Activated CD8-positive, alpha-beta T cell treated with anti-CD3 and anti-CD28 coated beads, Interleukin-2, amount 10 ng/mL, durations not matched to agents 7 days and 5 days (primary cell): ENCODE measurements at places on chromosomes 2 and 18.

DNA sequence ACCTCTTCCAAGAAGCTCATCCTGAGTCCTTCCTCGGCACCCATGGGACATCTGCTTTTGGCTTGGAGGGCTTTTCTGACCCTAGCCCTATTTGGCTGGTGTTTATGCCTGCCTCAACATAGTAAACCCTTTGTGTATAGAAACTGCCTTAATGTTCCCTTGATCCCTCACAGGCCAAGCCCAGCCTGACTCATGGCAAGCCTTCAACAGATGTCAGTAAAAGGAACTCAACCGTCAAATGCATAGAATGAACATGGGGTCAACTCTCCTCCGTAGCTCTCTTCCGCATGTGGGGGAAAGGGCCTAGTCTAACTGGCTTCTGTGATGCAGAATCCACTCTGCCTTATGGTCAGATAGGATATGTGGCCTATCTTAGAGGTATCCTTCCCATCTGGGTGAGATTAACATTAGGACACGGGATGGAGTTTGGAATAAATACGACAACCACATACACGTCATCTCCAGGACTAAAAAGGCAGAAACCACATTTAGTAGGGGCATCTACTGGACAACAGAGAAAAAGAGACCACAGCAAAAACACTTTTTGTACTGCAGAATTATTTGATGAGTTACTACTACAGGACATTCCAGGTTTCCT is 2.5 kb upstream of the NPAS2 start:
- no peak for DNase-seq

GRCh38 chr2:230891509-230891908 is 26.8 kb downstream of the ITM2C start:
- no peak for DNase-seq

- no peak for DNase-seq
These were observed 42.3 kb upstream of the FAM136A start for GRCh38 chr2:70344195-70344594.

DNA sequence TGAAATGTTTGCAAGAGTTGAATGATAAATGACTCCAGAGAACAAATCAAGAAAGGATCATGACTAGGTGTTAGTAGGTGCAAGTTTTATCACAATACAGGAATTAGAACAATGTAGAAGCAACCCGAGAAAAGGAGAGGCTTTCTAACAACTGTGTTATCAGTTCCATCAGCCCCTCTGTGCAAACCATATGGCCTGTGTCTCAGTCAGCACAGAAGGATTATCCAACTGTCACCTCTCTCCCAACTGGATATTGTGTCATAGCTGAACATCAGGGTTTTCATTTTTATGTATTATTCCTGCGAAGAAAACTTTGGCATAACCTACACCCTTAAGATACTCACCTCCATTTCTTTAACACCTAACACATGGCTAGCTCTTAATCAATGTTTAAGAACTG is 321.6 kb upstream of the RND3 start:
- no peak for DNase-seq

DNA sequence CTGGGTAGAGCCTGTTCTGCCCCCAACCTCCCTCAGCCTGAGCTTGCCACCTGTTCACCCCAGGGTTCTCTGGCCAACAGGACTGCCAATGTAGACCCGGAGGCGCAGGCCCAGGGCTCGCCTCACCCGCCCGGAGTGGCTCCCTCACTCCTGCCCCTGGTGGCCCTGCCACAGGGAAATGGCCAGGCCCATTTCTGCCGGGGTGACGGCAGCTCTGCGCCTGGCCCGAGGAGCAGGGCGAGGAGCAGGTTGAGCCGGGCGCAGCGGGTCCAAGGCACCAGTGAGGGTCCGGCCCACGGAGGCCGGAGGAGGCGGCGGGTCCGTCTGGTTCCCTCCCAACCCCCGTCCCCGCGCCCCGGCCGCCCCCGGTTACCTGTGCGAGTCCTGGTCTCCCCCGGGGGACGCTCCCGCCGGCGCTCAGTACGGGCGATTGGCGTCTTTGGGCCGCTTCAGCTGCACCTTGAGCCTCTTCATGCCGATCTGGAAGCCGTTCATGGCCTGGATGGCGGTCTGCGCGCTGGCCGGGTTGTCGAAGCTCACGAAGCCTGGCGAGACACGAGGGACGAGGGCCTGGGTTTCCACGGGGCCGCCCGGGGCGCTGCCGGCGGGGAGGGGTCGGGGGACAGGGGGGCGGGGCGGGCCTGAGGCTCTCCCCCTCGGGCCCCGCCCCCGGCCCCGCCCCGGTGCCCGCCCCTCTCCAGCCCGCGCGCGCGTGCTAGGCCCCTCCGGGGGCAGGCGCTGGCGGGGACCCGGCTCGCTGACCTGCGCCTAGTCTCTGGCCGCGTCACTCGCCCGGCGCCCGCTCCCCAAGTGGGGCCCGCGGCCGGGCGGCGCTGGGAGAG is 312.0 kb downstream of the CELF4 start:
- no peak for DNase-seq

- DNase-seq: no peak
These were observed 2082.3 kb upstream of the CELF4 start for GRCh38 chr18:39647627-39648534.

DNA sequence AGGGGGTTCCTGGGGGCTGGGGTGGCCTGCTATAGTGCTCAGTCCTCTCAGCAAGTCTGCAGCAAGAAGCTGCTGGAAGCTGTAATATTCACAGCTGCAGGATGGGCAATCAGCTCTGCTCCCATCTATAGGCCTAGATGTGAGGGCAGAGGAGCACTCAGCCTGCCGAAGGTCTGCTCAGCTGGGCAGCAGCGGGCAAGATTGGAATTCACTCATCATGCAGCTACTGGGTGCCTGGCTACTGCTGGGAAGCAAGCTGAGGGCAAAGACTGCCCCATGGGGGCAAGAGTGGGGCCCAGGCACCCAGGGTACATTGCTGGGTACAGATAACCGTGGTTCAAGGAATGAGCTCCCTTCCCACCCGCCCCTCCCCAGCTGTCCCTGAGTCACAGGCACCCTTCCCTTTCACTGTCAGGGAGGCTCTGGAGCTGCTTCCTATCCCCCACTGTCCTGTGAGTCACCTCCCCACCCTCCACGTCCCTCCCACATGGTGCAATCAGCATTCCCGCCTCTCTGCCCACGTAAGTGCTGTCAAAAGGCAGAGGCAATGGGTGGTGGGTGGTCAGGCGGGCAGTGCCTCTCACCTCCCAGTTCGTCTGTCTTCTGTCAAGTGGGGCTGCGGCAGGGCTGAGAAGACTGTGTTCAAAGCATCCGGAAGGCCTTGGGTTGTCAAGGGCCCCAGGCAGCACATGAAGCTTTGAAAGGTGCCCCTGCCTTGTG is 169.2 kb downstream of the TRIM43 start:
- DNase-seq: no peak

DNA sequence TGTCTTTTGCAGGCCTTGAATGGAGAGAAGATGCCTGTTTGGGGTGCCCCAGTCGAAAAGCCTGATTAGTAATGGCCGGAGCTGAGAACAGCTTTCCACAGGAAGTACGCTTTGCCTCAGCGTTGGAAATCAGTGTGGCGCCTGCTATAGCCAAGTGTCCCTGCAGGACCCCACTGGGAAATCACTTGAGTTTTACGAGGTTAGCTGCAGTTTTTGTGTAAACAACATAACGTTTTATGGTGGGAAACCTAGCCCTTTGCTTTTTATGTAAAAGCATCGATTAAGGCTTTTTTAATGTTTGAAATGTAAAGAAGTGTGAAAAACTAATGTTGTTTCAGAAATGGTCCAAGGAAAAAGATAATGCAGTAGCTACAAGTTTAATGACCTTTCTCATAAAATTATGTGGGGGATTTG is 234.2 kb downstream of the TTC32 start:
- DNase-seq: no peak

- DNase-seq: no peak
These were observed 108.4 kb upstream of the MCFD2 start for GRCh38 chr2:47024046-47024445.

GRCh38 chr2:42810971-42811811 is 18.8 kb upstream of the HAAO start:
- peak; percentile 62 for DNase-seq

DNA sequence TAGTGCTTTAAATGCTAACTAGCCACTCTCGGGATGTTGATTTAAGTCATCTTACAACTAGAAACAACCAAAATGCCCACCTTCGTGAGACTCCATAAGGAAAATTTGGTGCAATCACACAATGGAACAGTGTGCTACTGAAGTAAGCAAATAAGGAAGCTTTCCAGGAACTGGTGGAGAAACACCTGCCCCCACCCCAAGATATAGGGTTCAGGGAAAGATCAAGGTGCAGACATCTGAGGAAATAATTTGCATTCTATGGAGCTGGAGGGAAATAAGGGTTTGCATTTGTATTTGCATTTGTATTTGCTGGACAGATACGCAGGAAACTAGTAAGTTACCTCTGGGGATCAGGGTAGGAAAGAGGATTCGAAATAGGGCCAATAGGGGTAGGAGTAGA is 90.9 kb downstream of the ACAA2 start:
- no peak for DNase-seq

GRCh38 chr2:176158855-176159662 is 2.0 kb downstream of the HOXD3 start:
- no peak for DNase-seq

DNA sequence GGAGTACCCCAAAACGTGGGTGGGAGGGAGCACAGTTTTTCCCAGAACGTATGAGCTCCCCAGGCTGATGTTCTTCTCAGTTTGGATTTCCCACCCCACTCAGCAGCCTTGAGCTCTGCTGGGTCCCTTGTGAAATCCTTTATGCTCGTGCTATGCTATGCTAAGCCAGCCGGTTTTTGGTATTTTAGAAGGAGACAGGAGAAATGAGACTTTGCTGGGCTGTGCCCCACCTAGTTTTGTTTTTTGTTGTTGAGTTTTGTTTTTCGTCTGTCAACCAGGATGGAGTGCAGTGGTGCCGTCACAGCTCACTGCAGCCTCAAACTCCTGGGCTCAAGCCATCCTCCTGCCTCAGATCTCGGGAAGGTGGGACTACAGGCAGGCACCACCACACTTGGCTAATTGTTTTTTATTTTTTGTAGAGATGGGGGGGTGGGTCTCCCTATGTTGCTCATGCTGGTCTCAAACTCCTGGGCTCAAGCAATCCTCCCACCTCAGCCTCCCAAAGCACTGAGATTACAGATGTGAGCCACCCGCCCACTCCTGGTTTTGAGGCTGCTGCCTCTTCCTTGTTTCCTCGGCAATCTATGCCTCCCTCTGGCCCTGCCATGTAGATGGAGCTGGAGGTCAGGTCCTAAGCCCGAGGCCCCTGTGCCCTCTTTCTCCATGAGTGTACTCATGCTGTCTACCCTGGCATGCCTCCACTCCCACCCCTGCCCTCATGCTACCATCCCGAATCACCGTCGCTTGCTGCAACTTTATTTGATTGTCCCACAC is 17.5 kb upstream of the MGAT4A start:
- no peak for DNase-seq

DNA sequence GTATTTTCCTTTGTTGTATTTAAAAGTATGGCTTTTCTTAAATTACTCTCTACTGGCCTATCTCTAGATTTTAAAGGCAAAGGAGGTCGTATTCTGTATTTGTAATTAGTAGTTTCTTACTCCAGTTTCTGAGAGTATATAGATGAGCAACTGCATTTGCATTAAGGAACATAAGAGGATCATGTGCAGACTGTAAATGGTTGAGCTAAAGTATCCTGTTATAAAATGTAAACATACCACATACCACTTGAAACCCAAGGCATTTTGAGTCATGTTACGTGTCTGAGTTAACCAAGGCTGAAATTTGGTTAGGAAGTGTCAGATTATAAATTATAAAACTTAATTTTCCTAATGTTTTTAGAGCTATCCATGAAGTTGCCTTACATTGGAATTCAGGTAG is 76.3 kb downstream of the GPD2 start:
- DNase-seq: no peak

DNA sequence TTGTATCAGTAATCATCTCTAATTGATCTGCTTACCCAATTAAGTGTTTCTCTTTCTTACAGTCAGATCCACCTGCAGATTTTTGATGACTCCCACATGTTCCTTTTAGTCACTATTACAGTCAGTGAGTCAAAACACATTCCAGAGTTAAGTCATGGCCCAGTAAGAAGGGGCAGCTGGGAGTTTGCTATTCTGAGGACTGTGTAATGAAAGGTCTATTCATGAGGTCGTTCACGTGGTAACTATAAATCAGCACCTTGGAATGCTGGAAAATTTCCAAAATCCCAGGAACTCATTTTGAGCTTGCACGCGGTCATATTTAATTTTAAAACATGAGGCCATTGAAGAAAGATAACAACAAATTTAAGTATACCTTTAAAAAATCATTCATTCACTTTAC is 252.5 kb downstream of the XIRP2 start:
- DNase-seq: no peak

- no peak for DNase-seq
These were observed 427.8 kb downstream of the ZNF521 start for GRCh38 chr18:24924066-24924716.

DNA sequence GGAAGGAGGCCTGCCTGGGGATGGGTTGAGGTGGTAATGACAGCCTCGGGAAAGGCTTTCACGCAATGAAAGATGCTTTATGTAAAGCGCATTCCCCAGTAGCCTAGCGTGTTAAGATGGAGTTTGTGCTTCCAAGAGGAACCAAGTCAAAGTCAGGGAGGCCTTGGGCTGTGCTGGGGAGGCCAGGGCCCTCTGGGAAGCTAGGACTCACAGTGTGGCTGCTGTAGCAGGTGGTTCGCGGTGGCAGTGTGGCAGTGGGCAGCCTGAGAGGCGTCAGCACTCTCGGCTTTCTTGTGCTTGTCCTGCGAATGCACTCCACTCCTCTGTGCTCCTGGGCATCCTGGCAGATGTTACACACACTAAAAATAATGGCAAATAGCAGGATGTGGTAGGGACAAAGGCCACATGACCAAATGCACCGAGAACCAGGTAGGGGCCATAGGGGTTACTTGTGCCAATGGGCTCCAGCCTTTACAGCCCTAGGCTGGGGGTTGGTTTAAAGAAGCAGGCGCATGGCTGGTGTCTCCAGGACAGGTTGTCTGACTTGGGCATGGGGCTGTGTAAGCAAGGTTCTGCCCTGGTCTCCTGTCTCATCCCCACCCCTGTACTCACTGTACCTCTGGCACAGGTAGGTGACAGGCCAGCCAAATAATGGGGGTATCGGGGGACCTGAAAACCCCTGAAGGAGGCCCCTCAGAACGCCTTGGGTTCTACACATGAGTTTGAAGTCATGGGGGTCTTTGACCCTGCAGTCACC is 154.4 kb upstream of the TWIST2 start:
- no peak for DNase-seq

GRCh38 chr18:57785751-57786437 is 17.2 kb downstream of the ATP8B1 start:
- DNase-seq: no peak

GRCh38 chr18:61832858-61833257 is 59.9 kb downstream of the RNF152 start:
- no peak for DNase-seq

- DNase-seq: no peak
These were observed 110.3 kb downstream of the PXDN start for GRCh38 chr2:1633936-1634587.

DNA sequence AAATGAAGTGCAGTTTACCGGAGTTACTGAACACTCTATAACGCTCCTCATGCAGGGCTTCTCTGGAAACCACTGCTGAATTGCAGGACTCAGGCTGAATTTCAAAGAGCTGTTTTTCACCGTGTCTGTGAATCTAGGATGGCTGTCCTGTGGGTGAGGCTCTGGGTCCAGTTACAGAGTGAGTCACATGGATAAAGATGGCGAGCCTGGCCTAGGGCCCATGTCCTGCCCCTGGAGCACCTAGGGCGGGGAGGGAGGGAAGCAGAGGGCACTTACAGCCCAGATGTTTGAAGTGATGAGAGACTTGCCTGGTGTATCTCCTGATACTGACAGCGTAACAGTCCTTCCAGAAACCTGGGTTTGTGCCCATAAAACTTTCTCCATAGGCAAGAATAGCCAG is 583.0 kb downstream of the IRS1 start:
- no peak for DNase-seq

- DNase-seq: no peak
These were observed 287.7 kb upstream of the ZSWIM2 start for GRCh38 chr2:187136646-187137045.

- DNase-seq: no peak
These were observed 17.8 kb upstream of the INO80C start for GRCh38 chr18:35515460-35516130.
